ENCODE measurements at places on chromosomes 1 and 21. TPM values are rescaled to one million over a fixed set of nuclear protein-coding genes. Genes with fewer than 3 reads are reported as not detected.

TEX38 gene
- total RNA-seq = not detected

PLA2G2C gene
- not detected for total RNA-seq

TMEM39B gene
- total RNA-seq = 3.6 TPM

BARHL2 gene
- not detected for total RNA-seq

SH2D1B gene
- total RNA-seq = not detected

Data from smooth muscle cell of bladder (primary cell).